ENCODE measurements at places on chromosomes 5 and 9.

DNA sequence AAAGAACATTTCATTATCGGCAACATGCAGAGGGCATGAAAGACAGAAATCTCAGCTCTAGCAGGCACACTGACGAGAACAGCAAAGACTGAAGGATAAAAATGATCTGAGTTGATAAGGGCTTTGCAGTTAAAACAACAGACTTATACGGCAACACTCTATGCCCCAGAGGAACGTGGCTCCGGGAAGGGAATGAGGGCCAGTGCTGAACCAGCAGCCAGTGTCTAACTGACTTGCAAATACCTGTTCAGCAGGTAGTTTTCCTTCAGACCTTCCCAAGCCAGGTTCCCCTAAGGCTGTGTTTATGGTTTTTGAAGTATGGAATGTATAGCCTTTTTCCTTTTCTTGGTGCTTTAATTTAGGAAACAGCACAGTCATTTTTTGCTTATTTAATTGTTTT is 121.3 kb upstream of the CDH18 start:
- no peak for DNase-seq

DNA sequence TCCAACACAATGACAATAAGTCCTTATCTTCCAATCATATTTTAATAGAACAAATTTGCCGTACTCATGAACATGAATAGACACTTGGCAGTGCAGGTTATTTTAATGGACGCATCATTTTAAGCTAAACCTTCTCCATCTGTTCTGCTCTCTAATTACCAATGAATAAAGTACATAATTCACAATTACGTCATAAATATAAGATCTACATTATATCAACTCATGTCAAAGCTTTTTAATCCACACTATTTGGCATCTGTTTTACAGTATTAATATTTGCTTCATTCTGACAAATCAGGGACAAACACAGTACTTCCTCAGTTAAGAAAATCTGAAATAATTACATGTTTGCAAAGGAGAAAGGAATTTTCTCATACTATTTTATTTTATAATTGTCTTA is 344.1 kb upstream of the DMAC1 start:
- no peak for DNase-seq

DNA sequence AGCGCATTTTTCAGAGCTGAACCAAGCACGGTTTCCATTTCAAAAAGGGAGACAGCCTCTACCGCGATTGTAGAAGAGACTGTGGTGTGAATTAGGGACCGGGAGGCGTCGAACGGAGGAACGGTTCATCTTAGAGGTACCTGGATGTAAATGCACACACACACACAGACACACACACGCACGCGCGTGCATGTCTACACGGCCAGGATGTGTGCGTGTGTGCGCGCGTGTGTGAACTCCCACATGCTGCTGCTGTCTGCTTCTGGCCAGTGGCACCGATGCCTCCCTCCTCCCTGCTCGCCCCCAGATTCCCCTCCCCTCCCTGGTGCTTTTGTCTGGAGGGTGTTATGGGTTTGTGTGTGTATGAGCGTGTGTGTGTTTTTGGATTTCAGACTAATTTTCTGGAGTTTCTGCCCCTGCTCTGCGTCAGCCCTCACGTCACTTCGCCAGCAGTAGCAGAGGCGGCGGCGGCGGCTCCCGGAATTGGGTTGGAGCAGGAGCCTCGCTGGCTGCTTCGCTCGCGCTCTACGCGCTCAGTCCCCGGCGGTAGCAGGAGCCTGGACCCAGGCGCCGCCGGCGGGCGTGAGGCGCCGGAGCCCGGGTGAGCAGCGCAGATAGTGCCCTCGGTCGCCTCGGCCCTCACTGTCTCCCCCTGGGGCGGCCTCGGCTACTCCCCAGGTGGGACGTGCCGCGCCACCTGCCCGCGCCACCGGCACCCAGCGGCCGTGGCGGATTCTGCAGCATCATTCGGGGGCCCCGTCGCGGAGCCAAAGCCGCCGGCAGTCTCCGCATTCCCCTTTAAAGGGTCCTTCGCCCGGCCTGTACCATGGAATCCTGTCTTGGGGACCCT is at the start of gene NTRK2:
TSS of gene NTRK2 (plus strand) at position 442 of the 850 bp plus-strand sequence. CDS start 1,020 bp downstream, outside the sequence.
- DNase-seq: no peak

- no peak for DNase-seq
These were observed 348.4 kb upstream of the SLC30A5 start for GRCh38 chr5:68745448-68745847.

DNA sequence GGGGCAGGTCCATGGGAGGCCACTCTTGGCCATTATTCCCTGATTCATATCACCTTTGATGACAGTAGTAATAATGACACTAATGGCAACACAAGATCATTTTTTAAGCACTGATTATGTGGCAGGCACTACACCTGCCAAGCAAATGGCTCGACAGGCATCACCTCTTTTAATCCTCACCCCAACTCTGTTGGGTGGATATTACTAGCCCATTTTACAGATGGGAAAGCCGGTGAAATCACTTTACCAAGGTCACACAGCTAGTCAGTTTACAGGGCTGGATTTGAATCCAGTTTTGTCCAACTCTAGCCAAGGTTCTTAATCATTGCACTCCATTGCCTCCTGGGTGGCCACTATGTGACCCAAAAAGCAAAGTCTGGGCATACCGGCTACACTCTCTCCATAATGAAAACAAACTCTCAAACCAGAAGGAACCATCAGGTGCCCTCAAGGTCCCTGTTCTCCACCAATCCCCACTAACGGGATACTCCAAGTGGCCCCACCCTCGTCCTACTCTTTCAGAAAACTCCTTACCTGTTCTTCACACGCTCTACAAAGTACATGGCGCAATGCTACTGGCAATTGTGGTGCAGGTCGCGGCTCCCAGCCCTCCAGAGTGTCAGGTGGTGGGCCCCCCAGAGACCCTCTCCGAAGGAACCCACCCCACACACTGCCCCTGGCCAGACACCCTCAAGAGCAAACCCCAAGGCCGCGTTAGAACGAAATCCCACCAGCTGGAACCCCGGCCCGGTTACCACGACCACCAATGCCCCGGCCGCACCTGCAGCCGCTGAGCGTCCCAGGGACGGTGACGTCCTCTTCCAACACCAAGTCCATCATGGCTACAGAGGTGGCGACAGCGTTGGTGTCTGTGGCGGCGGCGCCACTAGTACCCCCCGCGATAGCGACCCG is 572 bp downstream of the CDK5RAP2 start:
- DNase-seq: no peak

- DNase-seq: no peak
These were observed 55.9 kb downstream of the ADAM19 start for GRCh38 chr5:157519579-157520253.

DNA sequence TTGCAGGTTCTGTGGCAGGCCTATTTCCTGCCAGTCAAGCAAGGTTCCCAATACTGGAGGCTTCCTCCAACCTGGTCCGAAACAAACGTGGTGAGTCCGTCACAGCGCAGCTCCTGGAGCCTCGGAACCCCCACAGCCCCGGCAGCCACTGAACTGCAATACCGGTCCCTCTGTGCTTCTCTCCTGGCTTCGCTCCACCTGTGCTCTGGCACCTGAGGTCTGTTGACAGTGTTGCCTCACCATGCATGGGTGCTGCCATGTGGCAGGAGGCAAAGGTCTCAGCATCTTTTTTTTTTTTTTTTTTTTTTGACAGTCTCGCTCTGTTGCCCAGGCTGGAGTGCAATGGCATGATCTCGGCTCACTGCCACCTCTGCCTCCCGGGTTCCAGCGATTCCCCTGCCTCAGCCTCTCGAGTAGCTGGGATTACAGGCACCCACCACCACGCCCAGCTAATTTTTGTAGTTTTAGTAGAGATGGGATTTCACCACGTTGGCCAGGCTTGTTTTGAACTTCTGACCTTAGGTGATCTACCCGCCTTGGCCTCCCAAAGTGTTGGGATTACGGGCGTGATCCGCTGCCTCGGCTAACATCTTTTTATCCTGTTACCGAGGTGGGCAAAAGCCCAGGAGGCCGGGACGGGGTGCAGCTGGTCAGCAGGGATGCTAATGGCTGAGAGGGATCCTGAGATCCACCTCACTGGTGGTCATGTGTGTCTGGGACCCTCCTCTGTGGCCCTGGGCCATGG is 57.1 kb upstream of the RNU6ATAC start:
- no peak for DNase-seq

- no peak for DNase-seq
These were observed 197.0 kb upstream of the VLDLR start for GRCh38 chr9:2424619-2425033.

DNA sequence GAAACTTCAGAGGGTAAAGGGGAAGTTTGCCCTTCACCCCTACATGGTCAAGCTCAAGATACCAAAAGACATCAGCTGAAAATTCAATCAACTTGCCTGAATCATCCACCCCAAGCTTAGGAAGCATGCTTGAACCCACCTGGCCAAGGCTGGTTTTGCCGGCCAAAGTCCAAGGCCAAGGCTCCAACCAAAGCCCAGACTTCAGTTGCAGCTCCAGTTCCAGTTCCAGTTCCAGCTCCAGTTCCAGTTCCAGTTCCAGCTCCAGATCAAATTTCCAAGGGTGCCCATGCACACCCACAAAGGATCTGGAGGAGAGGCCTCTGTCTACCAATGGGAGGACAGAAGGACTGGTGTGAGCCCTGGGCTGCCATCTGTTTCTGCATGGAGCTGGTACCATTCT is 4.6 kb upstream of the SERINC5 start:
- DNase-seq: no peak

- no peak for DNase-seq
These were observed 171.7 kb downstream of the SREK1 start for GRCh38 chr5:66315784-66316183.

GRCh38 chr5:103166706-103167105 is 46.6 kb downstream of the PPIP5K2 start:
- peak; percentile 2 for DNase-seq

GRCh38 chr5:140591747-140592372 is 27.2 kb downstream of the SLC35A4 start:
- peak; percentile 14 for DNase-seq

DNA sequence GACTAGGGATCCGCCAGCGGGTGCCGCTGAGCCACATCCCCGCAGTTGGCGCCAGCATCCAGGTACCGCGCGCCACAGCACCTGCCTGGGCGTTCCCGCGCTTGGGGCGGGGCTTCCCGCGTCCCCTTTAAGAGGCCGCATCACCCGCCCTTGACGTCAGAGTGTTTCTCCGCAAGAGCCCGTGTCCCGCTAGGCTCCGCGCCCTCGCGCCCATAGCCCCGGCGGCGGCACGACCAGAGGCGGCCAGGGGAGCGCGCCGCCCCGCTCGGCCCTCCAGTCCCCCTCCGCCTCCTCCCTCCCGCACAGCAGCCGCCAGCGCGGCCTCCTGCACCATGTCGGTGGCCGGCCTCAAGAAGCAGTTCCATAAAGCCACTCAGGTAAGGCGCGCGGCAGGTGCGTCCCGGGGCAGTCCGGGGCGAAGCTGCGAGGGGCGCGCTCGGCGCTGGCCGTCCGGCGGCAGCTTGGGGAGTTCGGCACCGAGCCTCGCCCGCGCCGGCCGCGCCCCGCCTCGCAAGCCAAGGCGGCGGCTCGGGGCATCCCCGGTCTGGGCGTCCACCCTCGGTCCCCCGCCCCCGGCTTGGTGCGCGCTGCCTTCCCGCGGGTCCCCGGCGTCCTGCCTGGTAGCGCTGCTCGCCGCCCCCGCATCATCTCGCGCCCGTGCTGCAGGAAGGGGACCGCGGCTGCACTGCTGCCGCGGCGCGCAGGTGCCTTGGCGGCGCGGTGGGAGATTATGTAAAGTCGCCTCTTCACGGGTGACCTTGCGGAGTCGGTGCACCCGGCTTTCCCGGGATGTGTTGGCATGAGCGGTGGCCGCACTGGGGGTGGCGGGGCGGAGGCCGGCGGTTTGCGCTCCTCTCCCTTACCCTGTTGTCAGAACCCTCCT is at the start of gene SH3GL2:
TSS of gene SH3GL2 (plus strand) at position 156 of the 883 bp plus-strand sequence.
- DNase-seq: no peak

GRCh38 chr5:14316471-14316870 is 173.3 kb downstream of the TRIO start:
- DNase-seq: peak; percentile 10

DNA sequence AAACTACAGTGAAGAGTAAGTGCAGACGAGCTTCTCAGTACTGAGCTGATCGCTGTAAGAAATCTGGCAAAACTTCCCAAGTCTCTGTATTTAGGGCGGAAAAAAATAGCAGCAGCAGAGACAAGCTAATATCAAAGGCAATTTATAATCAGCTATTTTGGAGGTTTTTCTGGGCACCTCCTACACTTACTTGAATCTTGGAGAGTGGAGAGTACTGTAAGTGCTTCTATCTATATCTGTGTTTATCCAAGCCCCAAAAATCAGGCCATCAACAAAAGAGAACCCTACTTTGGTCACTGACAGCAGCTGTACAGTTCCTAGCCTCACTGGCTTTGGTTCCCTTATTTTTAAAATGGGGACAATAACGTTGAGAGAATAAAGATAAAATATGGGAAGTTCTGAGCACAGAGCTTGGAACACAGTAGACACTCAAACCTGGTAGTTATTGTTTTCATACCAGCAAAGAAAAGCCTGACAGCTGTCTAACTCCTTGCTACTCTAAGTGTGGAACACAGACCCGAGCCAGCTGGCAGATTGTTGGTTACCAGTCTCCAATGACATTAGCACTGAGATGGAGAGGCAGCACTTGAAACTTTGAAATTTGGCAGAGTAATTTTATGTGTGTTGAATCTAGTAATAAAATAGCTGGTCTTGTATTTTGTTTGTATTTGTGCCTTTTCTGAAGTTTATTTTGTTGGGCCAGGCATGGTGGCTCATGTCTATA is 96.0 kb upstream of the SLC28A3 start:
- no peak for DNase-seq

DNA sequence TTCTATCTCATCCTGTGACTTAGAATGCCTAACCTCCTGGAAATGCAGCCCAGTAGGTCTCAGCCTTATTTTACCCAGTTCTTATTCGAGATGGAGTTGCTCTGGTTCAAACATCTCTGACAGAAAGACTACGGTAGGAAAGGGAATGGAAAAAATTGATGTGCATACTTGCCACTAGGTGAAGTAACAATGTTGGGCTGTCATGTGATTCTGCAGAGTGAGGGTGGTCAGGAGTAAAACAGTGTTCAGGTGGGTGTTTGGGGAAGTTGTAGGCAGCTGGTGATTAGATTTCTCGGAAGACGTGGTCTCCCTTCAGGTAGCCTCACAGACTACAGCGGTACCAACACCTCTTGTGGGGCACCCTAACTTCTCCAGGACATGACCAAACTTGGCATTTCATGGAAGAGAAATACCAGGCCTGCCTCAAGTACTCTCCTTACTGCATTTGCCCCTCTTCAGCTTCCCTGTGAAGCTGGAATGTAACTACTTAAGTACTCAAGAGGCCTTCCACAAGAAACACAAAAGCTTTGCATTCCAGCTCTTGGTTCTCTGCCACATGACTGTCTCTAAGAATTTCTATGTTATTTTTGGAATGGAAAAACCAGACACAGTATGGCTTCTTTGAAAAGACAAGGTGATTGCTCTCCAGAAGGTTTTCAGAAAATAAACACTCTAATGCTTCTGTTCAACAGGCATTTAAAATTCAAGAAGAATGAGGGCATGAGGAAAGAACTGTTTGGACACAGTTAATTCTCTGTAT is 17.4 kb upstream of the ENTREP1 start:
- DNase-seq: no peak

All from AML-193 (cell line).